ENCODE measurements at places on chromosomes 16 and 17.

DNA sequence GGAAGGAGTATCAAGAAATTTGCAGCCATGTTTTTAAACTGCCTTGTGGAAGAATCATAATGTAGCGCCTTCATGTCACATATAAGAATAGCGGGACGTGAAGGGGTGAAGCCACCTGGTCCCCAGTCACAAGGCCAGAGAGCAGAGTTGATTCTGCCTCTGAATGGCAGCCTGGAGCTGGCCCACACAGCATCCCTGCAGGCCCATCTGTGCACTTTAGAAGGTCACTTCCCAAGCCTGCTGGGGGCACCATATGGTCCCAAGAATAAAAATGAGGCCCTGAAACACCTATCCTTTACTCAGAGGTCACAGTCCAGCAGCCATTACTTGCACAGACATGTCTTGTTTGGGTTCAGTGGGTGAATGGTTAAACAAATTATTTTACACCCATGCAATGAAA, 15.0 kb downstream of the CD300E start:
- no peak for DNase-seq

DNA sequence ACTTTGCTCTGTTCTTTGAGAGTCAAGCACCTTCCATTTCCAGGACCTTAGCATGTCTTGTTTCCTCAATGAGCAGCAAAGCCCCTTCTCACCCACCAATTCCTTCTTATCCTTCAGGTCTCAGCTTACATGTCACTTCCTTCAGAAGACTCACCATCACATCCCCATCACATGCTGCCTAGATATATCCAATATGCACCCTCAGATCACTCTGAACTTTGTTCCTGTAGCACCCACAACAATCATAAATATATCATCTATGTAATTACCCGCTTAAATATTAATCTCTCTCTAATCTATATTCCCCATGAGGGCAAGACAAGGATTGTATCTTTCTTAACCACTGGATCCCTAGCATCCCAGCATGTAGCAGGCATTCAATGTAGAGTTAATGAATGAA, 30.4 kb downstream of the KANSL1 start:
- DNase-seq: no peak

GRCh38 chr16:87358696-87359095, 24.9 kb downstream of the FBXO31 start:
- DNase-seq: no peak

GRCh38 chr17:77521076-77521475, 380.3 kb downstream of the SEC14L1 start:
- no peak for DNase-seq
